ENCODE measurements at places on chromosomes 2 and 18.

DNA sequence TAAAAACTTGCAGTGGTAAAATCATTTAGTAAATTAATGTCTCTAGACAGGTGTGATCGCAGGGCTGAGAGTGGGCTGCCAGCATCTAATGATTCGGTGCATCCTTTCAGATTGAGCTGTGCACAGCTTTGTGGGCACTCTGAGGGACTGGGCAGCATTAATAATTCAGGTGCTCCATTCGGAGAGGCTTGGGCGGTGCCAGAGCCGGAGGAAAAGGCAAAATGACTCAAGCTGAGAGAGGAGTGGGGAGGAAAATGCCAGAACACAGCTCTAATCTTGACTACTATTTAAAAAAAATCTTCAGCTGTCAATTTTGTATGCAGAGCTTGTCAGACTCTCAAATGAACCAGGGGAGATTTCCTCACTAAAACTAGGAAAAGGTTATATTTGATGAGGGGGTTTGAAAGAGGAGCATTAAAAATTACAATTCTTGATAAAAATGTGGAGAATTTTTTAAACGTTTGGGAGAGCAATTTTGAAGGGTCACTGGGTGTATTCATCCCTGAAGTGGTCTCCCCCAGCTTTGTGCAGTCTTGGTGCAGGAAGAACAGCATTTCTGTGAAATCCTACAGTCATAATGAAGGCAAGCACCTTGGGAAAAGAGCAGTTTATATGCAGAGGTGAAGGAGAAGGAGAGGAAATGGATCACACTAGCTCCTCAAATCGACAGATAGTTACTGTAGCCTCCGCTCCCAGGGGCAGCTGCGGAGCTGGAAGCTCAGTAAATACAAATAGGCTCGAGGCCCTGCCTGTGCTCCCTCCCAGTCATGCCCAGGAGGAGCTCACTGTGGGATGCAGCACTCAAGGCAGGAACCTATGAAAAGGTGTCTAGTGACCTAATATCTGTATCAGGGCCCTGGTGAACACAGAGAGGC, 535.4 kb upstream of the RAB6C start:
- no peak for DNase-seq

- DNase-seq, result no peak
These were observed 388.9 kb downstream of the ALK start for GRCh38 chr2:29532436-29532835.

GRCh38 chr18:79896738-79897137, 54.7 kb downstream of the SLC66A2 start:
- DNase-seq, result no peak

GRCh38 chr2:100667801-100668200, 105.0 kb downstream of the PDCL3 start:
- no peak for DNase-seq

DNA sequence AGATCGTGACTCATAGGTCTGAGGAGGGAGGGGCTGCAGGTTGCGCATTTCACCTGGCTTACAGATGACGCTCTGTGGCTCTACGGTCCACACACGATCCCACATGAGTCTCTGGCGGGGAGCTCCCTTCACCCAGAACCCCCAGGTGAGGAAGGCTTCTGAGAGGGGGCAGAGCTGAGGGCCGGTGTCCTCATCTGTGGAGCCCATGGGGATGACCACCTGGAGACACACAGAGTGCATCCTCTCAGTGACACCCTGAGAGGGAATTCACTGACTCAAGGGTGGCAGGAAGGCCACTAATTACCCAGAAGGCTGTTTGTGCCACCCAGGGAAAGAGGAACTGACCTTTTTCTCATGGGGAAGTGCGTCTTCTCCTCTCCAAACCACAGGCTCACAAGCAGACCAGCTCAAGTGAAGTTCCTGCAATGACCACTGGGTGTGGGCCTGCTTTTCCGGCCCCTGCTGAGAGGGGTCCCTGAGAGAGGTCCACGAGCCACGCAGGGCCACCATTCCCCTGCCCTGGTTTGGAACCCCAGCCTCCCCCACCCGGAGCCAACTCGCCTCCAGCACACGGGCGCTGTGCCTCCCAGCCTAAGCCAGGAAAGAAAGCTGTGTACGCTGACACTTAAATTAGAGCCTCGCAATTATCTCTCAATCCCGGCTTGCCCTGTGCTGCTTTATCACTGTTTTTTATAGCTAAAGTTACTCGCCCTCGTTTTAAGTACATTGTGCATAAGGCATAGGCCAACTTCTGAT, 114.1 kb downstream of the BCL11A start:
- DNase-seq, result no peak

- DNase-seq, result no peak
These were observed 1435.7 kb downstream of the LRP1B start for GRCh38 chr2:140695155-140695554.

DNA sequence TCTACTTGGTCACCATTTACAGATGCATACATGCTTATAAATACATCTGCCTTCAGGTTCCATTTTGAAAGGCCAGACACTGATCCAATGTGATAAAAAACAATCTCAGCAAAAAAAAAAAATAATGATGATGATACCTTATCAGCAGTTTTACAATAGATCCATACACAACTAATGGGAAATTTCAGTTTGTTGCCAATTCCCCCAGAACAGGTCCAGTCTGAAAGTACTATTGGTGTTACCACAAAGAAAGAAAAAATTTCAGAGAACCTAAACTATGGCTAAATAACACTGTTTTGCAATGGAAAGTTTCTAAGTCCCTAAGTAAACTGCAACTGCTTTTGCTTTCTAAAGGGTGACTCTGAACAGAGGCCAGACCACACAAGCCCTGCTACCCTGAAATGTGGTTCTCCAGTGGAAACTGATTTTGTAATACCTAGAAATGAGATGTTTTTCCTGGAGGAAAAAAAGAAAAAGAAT, 54.1 kb downstream of the LPIN2 start:
- no peak for DNase-seq

DNA sequence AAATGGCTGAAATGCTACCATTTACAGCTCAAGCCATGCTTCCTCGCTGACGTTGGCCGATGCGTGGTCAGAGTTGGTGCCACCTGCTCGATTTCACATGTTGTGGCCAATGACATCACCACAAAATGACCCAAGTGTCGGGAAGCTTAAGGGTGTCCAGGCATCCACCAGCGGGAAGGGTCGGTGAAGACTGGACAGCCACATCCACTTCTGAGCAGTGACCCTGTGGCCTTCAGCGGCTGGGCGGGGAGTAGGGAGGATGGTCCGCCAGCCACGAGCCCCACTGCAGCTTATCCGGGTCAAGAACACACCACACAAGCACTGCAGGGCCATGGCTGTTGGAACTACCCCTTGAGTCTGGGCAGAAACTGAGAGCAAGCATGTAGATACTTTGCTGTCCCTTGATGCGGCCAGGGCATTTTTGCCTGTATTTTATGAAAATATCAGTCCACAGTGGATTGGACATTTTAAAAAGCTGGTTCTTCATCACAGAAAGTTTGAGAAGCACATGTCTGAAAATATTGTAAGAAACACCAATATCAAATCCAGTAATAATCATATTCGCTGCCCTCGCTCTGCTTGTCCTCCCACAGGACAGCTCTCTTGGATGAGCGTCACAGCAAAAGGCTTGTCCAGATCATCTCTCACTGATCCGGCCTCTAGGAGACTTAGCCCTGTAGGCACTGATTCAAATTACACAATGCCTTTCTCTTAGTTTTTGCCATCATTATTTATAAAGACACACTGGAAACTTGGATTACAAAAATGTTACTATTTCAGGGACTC, 174.0 kb downstream of the TWIST2 start:
- no peak for DNase-seq

DNA sequence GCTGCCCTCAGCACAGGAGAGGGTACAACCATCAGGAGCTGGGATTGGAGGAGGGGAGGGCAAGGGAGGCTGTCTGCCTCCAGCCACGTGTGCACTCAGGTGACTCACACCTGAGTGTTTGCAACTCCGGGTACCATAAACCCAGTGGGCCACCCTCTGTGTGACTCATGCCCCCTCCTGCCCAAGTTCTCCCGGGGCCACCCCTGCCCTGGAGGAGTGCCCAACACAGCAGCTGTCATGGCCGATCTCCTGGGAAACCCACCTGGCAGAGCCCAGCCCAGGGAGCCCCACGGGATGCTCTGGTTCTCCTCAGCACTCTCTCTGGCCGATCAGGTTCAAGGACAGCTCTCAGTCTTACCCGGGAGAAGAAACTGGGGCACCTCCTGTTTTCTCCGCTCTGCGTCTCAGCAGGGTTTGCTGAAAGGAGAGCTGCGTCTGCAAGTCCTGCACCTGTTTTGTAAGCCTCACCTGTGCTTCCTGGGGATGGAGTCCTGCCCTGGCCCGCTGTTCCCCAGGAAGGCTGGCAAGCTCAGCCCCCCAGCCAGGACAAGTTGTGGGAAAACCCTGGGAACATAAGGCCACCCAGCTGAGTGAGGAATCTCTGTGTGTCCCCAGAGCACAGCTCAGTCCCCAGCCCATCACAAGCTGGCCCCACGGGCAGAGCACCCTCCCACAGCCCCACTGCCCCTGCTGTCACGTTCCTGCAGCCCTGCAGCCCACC, 44.0 kb upstream of the UBE2F start:
- no peak for DNase-seq

GRCh38 chr2:75480971-75481836, 79.5 kb downstream of the EVA1A start:
- no peak for DNase-seq

DNA sequence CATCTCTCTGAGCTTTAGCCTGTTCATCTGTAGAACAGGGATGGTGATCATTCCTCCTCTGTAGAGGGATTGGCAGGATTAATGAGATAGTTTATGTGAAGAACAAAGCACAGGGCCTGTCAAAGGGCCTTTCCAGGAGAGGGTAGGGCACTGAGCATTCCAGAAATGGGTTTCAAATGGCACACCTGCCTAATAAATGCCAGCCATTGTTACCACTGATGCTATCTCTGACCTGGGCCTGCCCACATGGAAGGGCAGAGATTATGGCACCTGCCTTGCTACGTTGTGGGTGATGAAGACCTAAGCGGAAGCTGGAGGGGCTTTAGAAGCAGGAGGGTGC, 31.0 kb upstream of the GMPPA start:
- DNase-seq, result no peak

GRCh38 chr2:236816197-236817170, 246.9 kb downstream of the ACKR3 start:
- no peak for DNase-seq

GRCh38 chr2:26185304-26185928, 12.5 kb downstream of the GAREM2 start:
- DNase-seq, result no peak

DNA sequence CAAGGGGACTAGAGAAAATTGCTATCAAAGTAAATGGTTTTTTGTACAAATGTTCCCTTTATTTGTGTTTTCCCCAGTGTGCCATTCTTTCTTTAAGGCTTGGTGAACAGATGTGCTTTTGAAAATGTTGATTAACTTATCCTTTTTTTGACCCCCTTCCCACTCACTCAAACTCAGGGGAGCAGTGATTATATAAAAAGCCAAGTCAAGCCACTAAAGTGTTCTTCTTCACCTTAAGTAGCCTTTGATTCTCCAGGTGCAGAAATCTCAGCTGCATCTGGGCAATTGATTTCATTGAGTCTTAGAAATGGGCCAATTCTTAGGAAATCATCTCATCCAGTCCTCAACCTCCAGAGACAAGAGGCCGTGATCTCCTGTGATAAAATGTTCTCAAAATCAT, 107.6 kb downstream of the NRP2 start:
- DNase-seq, result no peak

DNA sequence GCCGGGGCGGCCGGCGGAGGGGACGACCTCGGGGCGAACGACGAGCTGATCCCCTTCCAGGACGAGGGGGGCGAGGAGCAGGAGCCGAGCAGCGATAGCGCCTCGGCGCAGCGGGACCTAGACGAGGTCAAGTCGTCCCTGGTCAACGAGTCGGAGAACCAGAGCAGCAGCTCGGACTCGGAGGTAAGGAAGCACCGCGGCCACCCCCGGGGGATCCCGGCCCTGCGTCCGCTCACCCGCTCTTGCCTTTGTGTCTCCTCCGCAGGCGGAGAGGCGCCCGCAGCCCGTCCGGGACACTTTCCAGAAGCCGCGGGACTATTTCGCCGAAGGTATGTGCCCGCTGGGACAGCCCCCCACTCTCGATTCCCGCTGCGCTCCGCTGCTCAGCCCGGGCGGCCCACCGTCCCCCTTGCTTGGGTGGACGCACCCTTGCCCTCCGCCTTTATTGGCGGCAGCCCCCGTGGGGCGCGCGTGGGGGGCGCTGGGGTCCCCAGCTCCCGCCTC, 611 bp downstream of the TCF7L1 start:
- DNase-seq, result no peak

GRCh38 chr2:2116657-2117056, 214.4 kb downstream of the MYT1L start:
- DNase-seq, result no peak

- DNase-seq, result no peak
These were observed 136.9 kb downstream of the UXS1 start for GRCh38 chr2:106057206-106057605.

DNA sequence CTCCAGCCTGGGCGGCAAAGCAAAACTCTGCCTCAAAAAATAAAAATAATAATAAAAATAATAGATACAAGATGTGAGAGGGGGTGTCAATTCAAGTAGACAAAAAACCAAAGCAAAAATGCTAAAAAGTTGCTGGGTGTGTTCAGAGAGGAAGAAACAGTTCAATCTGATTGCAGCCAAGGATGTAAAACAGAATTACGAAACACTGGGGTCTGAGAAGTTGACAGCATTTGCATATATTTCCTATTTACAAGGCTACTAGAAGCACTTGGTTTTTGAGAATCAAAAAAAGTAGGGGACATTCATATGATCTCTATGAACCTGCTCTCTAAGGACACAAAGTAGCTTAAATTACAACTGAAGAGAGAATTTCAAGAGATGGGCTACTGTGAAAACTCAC, 7.6 kb downstream of the TRIP12 start:
- DNase-seq, result no peak

DNA sequence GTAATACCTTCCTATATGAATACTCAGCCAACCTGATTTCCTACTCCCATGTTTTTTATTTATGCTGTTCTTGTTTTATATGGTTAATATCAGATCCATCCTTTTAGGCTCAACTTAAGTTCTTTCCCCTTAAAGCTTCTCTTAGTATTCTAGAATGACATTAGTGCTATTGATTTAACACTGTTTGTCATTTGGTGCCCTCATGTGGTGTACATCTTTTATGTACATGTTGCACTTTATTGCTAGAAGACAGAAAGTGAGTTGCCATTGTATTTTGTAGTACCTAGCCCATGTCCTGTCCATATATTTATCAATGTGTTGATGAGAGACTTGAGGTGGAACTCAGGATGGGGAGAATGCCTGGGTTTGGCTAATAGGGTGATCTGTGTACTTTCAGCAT, 2.5 kb downstream of the HTRA2 start:
- no peak for DNase-seq

DNA sequence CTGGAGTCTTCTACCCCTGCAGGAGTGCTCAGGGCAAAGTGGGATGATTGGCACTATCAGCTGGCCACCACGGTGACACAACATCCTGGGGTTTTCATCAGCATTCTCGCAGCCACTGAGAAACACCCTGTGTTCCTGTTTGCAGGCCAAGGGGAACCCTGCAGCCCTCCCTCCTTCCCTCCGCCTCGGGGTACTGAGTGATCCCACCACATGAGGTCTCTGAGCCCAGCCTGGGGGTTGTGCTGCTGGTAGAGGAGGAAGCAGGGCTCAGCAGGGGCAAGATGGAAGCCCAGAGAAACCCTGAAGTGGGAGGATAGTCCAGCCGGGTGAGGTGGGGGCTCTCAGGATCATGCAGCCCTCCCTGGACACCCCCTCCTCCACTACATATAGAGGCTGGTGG, at the start of gene OXER1:
OXER1 (minus strand) TSS at position 40 of the 400 bp plus-strand sequence. CDS start 73 bp downstream, outside the sequence.
- no peak for DNase-seq

- no peak for DNase-seq
These were observed 93.0 kb downstream of the NRP2 start for GRCh38 chr2:205775097-205775877.

Data from renal pelvis (tissue), 12 donors.